ENCODE measurements at places on chromosomes 11 and 22.

- no peak for DNase-seq
Measured at GRCh38 chr22:46001046-46001425, 24.1 kb upstream of the WNT7B start.

- DNase-seq: peak; percentile 97
Measured at GRCh38 chr22:18075720-18076497, 1.9 kb upstream of the PEX26 start.

DNA sequence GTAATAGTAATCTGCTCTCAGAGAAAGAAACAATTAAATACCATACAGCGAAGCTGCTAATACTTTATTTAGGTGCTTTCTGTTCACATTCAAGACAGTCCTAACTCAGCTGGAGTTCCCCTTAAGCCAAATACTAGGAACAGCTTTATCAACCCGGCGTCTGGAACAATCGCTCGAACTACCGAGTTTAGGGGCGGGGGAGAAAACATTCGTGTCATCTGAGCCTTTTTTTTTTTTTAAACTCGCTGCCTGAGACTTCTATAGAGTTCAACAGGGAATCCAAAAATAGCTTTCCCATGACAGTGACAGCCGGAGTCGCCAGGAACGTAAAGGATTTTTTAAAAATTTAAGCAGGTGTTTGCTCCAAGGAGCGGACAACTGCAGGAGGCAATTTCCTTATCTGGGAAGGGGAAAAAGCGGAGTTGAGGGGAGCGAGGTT lies 852 bp downstream of the TRAF6 start:
- peak; percentile 41 for DNase-seq

GRCh38 chr22:25702040-25702439 lies 39.9 kb upstream of the MYO18B start:
- DNase-seq: peak; percentile 55

DNA sequence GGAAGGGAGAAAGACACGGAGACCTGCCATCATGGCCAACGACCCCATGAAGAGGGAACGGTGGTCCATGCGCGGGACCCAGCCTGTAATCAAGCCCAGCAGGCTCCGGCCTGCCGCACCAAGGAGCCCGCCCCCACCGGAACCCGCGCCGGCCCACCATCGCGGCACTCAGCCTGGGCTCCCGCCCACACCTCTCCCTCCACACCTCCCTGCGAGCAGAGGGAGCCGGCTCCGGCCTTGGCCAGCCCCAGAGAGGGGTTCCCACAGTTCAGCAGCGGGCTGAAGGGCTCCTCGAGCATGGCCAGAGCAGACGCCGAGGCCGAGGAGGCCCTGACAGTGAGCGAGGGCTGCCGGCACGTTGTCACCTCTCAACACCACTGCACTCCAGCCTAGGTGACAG lies 1302.8 kb upstream of the CNTN5 start:
- no peak for DNase-seq

GRCh38 chr11:44709966-44710365 lies 16.8 kb upstream of the TSPAN18 start:
- DNase-seq: no peak

DNA sequence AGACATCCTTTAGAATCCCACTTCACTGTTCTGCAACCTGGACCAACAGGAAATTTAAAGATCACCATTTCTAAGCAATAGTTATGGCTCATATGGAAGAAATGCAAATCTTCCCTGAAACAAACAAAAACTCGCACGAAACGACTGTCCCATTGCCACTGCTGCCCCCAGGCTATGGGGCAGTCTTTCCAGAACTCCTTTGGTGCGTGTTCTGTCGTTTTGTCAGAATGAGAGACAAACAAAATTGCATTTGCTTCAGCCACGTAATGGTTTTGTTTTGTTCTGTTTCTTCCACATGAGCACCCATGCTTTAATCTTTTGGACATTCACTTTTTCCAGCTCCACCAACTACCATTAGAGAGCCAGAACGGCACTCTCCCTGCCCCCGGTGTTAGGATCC lies 10.8 kb upstream of the FBLN1 start:
- DNase-seq: no peak

DNA sequence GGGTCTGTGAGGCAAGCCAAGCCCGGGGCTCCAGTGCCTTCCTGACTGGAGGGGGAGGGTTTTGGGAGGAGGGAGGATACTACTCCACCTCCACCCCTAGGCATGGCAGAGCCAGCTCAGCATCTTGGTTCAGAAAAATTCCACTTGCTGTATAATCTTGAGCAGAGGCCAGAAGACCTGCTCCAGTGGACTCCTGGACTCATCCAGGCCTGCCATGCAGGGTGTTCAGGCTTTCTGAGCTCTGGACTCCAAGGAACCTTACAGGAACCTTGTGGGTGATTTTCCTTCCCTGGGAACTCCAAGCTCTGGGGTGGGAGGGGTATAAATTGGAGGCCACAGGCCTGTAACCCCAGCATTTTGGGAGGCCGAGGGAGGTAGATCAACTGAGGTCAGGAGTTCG lies 9.4 kb downstream of the CSDC2 start:
- DNase-seq: no peak

DNA sequence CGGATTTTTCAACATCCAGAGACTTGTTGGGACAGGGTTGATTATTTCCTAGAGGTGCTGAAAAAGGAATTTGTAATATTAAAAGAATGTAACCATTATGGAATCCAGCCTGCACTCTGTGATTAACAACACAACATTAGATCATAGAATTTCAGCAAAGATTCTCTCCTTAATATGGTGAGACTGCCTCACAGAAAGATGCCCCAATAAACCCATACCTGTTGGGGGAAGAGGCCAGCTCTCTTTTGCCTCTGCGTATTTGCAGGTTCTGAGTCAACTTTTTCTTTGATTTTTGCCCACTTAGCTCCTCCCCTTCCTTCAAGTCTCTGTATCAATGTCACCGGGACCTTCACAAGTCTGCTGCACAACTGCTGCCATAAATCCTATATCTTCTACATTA lies 12.4 kb upstream of the MTMR3 start:
- no peak for DNase-seq

GRCh38 chr11:98728421-98728820 lies 292.3 kb upstream of the CNTN5 start:
- no peak for DNase-seq

GRCh38 chr11:63762654-63763495 lies 5.7 kb downstream of the ZFTA start:
- DNase-seq: peak; percentile 32

DNA sequence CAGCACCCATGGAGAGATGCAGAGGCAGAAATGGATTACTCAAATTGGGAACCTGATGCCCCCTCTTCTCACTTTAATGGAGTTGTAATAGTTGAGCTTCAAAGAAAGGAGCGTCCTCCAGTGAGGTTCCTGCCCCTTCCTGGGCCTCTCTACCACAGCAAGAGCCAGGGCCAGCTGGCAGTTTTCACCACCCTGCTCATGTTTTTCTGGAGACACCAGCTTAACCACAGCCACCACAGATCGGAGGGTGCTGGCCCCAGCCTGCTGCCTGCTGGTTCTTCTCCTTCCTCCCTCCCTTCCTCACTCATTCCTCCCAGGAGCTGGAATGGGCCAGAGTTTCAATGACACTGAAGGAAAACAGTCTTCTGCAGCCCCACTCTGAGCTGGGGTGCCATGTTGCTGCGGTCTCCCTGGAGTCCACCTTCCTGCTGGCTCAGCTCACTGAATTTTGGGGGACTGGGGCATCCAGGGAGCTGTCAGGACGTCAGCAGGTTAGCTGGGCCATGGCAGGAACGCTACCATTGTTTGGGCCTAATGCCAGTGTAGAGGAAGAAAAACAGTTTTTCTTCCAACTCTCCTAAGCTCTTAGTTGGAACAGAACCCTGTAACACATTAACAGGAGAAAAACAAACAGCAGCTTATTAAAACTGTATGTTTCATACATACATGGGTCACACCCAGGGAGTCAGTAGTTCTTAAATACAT lies 57.7 kb downstream of the TRAF6 start:
- DNase-seq: peak; percentile 59

GRCh38 chr11:1603629-1604028 lies 4.6 kb downstream of the KRTAP5-3 start:
- no peak for DNase-seq

- no peak for DNase-seq
Measured at GRCh38 chr11:111538407-111539114, 2.0 kb upstream of the LAYN start.

- DNase-seq: no peak
Measured at GRCh38 chr22:49688516-49689254, 139.0 kb downstream of the BRD1 start.

GRCh38 chr11:32729976-32730375 lies 64.5 kb downstream of the CCDC73 start:
- no peak for DNase-seq

DNA sequence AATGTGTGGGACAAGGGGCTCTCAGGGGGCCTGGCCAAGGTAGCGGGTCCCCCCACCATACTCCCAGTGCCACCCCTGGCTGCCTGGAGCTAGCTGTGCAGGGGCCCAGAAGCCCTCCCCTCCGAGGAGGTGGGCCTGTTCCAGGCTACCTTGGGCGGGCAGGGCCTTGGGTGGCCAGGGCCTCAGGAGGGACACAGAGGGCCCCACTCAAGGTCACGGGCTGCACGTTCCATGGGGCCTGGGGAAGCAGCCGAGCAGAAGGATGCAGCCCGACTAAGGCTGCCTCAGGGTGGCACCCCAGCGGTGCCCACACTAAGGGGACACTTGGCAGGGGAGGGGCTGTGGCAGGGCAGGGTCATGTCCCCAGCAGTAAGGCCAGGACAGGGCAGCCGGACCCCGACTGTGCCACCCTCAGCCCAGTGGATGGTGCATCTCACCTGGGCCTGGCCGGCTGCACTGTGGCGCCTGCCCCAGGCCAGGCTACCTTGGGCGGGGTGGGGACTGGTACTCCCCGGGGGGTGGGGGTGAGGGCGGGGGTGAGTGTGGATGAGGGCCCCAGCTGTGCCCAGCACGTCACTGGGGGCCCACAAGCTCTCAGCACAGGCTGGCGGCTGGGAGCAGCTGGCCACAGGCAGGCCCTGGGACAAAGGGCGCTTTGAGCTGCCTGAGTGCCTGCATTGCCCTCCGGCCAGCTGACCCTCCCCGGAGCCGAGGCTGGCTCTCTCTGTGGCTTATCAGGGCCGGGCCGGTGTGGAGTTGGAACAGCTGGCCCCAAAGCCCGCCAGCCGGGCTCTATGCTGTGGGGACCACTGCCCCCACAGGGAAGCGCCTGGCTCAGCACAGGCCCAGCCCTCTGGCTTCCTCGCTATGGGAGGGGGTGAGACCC lies 117.1 kb downstream of the KCNQ1 start:
- no peak for DNase-seq

- DNase-seq: no peak
Measured at GRCh38 chr11:78284260-78284659, 95.5 kb downstream of the USP35 start.

DNA sequence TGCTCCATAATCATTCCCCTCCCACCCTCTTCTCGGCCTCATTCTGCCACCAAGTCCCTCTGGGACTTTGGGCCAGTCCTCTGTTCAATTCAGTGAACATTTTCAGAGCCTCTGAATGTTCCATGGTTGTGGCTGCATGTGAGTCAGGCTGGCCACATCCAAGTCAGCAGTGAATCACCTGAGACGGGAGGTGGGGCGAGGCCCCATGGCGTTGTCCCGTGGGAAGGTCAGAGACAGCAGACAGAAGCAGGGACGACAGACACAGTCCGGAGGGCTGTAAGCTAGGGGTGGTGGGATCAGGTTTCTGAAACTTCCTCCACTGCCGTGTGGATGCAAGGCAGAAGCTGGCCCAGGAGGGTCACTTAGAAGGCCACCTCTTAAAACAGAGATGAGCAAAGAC lies 324.8 kb downstream of the MN1 start:
- peak; percentile 31 for DNase-seq

DNA sequence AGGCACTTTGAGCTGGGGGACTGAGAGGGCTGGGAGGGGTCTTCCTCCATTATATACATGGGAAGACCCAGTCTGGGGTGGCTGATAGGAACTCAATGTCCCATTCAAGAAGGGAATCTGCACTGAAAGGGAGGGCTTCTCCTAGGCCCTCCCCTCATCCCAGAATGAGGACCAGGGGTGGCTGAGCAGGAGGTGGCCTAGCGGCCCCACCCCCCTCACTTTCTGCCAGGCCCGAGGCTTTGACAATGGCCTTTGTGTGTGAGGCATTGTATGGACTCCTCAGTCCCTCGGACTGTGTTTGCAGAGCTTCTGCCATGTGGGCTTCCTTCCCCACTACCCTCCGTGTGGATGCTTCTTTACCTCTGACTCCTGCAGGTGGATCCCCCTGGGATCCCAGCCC lies 65.7 kb downstream of the NECTIN1 start:
- DNase-seq: no peak

GRCh38 chr22:26751217-26751616 lies 93.8 kb downstream of the MIAT start:
- DNase-seq: no peak

DNA sequence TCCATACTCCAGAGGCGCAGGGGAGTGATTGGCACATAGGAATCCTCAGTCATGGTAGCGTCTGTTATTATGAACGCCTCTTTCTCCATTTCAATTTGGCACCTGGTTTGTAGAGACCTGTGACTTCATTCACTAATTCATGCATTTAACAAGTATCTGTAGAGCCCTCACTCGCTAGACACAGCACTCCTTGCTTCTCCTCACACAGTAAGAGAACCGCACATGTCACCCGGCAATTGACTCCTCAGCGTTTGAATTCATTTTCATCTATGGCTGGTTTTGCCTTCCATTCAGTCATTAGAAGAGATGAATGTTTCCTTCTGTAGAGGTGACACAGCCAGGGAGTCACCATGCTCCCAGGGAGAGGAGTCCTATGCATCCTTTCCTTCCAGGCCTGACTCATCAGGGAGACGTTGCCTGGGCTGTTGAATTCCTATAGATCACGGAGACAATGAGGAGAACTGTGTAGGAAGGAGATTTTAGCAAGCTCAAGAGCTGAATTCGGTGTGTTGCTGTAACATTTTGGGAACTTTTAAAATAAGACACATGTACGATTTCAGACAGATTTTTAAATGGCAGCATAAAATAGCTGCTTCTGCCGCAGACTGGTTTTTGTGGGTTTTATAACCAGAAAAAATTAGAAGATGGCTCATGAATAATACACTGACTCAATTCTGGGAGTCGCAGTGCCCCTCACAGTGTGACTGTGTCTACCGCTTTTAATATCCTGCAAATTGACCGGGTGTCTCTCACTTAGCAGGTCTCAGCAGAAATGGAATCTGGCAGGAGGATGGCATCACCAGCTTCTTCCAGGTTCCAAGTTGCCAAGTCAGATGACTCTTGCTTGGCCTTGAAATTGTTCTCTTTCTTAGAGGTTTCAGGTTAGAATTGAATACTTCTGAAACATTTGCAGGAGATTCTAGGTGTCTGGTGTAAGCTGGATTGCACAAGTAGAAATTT lies 44.4 kb upstream of the CLMP start:
- DNase-seq: no peak

GRCh38 chr22:37502342-37503182 lies 16.4 kb upstream of the MFNG start:
- DNase-seq: no peak
